ENCODE measurements at places on chromosomes 7 and 10.

DNA sequence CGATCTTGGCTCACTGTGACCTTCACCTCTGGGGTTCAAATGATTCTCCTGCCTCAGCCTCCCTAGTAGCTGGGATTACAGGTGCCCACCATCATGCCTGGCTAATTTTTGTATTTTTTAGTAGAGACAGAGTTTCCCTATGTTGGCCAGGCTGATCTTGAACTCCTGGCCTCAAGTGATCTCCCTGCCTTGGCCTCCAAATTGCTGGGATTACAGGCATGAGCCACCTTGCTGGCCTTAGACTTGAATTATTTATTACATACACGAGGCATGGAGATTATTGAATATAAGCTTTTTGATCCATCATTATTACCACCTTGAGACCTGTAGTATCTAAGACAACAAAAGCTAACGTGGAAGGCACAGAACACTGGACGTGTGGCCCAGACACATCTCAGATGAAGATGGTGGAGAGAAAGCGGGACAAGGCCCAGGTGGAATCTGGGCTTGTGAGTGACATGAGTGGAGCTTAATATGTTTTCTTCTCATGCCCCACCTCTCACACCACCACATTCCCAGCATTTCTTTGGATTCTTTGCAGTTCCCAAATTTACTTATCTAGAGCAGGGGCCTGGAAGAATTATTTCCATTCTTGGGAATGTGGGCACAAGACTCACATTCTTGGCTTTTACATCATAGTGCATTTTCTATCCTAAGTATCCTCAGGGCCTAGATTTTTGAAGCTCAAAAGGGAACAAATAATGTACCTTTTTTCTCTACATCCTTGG lies 76.6 kb downstream of the SUGCT start:
- no peak for DNase-seq

DNA sequence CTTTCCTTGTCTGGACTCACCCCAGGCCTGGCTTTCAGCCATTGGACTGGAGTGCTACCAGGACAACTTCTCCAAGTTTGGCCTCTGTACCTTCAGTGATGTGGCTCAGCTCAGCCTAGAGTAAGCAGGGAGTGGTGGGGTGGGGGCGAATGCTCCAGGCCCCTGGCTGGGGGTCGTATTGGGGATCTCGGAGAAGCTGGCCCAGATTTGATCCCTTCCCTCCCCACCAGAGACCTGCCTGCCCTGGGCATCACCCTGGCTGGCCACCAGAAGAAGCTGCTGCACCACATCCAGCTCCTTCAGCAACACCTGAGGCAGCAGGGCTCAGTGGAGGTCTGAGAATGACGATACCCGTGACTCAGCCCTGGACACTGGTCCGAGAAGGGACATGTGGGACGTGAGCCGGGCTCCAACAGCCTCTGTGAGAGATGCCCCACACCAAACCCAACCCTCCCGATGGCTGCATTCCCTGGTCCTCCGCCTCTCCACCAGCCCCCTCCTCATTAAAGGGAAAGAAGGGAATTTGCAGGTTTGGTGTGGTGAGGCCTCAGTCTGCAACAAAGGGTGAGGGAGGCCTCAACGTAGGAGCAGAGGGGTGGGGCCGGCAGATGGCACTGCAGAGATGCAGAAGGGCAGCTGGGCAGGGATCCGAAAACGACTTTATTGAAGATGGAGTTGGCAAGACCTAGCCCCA lies 14.8 kb downstream of the TRPV6 start:
- no peak for DNase-seq

- no peak for DNase-seq
Observed at GRCh38 chr10:91123261-91123660, 97.2 kb upstream of the PCGF5 start.

DNA sequence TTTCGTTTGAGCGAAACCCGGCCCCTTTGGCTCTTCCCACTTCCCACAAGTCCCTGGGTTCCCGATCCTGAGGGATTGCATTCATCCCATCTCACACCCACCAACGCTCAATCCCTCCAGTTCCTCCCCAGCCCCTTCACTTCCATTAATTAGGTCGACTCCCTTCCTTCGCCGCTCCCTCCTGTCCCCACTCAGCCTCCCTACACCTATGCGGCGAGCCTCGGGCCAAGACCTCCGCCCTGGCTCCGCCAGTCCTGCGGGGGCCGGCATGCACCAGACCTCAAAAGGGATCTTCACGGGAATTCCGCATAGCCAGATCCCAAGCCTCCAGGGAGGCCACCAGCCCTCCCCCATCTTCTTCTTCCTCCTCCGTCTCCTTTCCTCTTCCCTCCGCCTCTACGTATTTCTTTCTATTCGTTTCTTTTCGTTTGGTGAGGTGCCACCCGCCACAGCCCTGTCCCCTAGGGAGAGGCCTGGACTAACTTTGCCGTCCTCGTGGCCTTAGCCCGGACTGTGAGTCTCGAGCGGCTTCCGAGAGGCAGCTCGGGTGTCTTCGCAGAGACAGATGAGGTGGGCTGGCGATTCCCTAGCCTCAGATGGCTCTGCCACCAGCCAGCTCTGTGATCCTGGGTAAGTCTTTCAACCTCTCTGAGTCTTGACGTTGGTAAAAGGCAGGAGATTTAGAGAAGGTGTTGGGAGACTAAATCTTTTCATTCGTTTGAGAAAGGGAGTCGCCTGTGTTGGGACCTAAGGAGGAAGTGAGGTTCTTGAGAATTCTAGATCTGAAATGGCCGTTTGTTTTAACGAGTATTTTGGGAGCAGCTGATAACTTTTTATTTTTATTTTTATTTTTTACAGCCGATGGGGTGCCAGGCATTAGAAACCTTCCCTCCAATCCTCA lies 8.1 kb upstream of the LBX1 start:
- DNase-seq: no peak

DNA sequence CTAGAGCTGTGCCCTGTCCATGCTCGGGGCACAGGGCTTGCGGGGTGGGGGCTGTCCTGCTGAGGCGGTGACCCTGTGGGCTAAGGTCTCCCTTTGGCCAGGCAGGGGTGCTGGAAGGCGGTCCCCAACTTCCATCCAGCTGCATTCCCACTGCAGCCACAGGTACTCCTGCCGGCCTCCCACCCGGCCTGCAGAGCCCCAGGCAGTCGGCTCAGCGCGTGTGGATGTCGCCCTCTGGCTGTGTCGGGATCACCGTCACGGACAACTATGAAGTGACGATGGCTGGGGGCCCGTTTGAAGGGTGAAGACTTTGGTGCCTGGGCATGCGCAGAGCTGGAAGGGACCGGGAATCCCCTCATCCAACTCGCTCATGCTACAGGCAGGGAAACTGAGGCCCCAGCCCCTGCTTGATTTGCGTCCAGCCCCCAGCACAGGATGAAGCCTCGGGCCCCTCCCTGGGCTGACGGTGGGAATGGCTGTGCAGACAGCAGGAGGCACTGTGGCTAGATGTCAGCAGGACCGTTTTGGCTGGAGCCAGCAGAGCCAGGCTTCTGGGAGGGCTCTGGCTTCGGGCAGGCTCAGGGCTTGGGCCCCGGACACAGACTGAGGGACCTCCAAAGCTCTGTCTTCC lies 2.3 kb upstream of the TMEM184A start:
- DNase-seq: no peak

- no peak for DNase-seq
Observed at GRCh38 chr10:43055991-43056567, 20.8 kb upstream of the RET start.

- no peak for DNase-seq
Observed at GRCh38 chr10:120715171-120715570, 136.0 kb upstream of the WDR11 start.
